ENCODE measurements at places on chromosomes 12 and 14.

DNA sequence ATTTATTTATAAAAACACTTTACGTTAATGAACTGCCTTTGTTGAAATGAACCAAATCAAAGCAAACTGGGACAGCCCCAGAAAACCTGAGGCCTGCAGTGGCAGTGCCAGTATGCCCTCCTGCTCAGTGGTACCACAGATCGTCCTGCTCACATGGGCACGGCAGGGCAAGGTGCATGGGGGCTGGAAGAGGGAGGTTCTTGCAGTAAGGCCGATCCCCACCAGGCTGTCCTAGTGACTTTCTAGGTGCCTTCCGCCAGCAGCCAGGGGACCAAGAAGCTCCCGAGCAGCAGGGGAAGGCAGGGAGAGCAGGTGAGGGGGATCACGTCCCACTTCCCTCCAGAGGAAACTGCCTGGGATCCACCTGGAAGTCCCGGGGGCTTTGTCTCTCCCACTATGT is 63.9 kb downstream of the TESC start:
- no peak for DNase-seq

DNA sequence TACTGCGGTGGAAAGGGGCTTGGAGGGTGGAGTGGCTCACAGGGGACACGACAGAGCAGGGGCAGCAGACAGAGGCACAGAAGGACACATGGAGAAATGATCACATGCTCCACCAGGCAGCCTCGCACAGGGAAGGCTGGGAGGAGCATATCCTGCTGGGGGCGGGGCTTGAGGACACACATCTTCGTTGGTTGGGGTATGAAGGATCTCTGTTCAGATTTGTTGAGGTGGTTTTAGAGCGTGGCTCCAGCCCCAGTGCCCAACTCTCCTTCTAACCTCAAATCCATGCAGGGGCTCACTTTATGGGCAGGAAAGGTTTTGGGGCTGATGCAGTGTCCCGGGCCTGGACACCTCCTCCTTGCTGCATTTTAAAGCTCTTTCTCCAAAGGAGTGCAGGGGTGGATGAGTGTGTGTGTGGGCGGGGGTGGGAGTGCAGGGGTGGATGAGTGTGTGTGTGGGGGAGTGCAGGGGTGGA is 733 bp upstream of the P3H3 start:
- peak; percentile 20 for DNase-seq

DNA sequence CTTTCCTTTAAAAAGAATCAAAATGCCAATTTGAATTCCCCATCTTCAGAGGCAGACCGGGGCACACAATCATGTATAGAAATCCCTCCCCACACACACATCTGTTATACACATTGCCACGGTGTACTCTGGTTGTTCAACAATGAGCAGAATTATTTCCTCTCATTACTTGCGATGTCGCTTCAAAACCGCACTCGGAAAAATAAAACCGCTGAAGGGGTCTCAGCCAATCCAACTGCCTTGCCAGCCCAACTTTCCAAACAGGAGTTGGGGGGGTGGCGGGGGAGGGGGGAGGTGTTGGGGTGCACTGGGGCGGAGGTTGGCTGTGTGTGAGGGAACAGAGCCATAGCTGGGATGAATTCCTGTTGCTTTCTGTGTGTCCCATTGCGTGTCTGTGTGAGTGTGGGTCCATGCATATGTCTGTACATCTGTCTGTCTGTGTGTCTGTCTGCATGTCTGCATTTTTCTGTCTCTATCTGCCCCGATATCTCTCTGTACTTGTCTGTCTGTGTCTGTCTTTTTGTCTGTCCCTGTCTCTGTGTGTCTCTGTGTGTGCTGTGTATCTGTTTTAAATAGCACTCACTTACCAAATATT is 163.6 kb upstream of the TBX3 start:
- no peak for DNase-seq

DNA sequence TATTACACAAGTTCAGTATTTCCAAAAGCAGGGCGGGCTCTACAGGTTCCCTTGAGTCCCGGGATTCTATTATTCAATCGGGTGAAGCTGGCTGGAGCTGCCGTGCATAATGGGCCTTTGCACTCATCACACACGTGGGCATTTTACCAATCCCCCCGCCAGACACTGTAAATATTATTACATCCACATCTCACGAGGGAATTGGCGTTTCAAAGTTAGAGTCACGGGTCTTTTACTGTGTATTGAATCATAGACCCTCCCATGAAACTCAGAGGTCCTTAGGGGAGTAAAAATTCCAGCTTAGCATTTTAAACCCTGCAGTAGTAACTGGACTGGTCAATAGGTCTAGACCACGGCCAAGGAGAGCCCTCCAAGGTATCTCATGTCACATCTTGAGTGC is 70.3 kb downstream of the MAP1LC3B2 start:
- no peak for DNase-seq

- DNase-seq: no peak
Observed at GRCh38 chr12:31298922-31299321, 27.0 kb downstream of the SINHCAF start.

DNA sequence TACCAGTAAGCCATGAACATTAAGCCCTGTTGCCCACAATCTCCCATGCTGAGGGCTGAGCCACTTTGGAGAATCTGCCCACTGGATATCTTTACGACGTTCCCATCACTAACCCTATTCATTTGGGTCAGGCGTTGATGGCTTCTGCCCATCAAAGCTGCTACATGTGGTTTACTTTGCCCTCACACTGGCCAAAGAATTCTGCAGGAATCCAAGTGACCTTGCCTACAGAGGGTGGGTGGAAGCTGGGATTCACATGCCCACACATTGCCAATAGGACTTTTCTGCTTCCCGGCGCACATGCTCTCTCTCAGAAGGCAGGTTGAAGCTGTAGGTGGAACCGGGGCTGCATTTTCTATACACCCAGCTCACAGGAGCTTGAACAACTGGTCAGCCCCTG is 28.3 kb downstream of the OAS2 start:
- no peak for DNase-seq

- no peak for DNase-seq
Observed at GRCh38 chr12:1620092-1620491, 8.9 kb upstream of the WNT5B start.

GRCh38 chr14:38211255-38211735 is 3.6 kb downstream of the SSTR1 start:
- DNase-seq: no peak

DNA sequence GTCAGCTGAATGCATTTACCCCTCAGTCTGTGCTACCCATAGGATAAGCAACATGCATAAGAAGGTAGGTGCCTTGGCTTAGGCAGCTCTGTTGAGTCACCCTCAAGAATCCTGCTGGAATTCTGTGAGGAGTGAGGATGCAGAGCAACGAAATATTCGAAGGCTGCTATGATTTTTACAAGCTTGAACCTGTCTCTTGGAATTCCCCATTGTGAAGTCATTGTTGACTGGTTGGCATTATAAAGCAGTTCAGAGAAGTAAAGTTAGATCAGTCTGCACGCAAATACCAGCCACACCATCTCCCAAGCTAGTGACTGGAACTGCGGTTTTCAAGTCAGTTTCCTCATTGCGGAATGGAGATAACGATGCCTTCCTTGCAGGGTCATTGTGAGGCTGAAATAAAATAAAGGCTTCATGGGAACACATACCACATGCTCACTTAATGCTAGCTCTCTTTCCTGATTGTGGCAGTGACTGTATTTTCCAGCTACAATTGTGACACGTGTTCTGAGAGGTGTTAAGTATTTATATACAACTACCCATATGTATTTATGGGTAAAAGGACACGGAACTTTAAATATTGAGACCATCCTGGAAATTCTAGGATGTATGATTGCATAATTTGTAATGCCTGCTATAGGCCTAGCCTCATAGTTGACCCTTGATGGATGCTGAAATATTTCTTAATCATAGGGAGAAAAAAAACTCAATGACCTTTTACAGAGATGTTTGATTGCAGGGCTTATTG is 96.7 kb downstream of the ETV6 start:
- no peak for DNase-seq

DNA sequence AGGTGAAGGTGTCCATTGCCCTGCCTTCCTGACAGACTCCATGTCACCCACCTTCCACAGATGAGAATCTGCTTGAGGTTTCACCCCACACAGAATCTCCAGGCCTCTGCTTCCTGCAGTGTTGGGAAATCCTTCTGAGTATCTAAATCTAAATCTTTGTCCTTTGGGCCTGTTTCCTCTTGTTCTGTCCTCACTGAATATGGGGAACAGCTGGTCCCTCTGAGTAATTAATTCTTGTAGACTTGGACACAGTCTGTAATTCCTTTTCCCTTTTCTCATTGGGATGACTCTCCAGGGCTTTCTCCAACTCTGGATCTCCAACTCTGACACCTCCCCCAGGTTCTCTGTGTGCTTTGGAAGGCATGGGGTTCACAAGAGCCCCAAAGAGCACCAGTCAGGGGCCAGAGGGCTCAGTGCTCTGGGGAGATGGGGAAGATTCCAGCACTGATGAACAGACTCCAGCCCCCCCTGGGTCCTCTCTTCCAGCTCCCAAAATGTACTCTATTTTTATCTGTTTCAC is 2.3 kb upstream of the ACVRL1 start:
- DNase-seq: no peak

- DNase-seq: peak; percentile 42
Observed at GRCh38 chr12:57214398-57214781, 2.2 kb upstream of the NXPH4 start.

DNA sequence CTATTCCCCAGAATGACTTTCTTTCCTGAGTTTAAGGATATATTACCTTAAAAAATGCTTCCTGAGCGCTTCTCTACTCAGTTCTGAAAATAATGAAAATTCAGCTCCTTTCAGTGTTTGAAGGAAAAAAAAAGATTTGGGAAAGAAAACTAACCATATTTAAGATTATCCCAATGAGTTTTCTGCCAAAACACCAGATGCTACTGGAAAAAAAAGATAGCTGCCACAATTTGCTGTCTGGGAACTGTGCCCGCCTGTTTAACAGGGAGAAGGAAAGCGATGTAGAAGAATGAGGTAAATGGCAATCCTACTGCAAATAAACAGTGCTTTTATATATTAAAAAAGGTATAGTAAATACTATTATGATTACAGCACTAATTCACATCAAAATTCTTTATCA is 367.6 kb upstream of the PRICKLE1 start:
- DNase-seq: no peak

DNA sequence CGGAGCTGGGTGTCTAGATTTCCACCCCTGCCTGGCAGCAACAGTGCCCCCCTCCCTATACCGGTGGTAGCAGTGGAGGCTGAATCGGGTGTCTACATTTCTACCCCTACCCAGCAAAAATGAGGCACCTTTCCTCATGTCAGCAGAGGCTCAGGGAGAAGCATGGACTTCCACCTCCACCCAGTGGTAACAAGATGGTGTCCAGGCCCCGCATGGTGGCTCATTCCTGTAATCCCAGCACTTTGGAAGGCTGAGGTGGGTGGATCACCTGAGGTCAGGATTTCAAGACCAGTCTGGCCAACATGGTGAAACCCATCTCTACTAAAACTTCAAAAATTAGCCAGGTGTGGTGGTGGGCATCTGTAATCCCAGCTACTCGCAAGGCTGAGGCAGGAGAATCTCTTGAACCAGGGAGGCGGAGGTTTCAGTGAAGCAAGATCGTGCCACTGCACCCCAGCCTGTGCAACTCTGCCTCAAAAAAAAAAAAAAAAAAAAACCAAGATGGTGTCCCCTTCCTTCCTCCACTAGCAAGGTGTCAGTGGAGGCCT is 35.5 kb upstream of the OR5AU1 start:
- no peak for DNase-seq

- no peak for DNase-seq
Observed at GRCh38 chr14:103543721-103544387, 14.9 kb downstream of the TRMT61A start.

DNA sequence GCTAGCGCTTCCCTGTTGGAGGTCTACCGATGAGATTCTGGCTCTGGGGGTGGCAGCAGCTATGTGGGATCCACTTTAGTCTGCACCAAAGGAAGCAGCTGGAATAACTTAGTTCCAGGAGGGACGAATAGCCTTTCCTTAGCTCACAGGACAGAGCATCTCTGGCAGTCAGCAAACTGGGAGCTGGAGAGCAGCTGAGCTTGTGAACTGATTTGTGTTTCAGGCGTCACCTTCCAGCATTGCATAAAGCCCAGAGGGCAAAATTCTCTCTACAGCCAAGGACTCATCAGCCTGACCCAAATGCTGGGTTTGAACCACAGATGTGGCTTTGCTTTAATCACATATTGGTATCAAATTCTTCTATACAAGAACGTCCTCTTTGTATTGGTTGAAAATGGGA is 81.9 kb upstream of the PELI2 start:
- DNase-seq: no peak

- DNase-seq: no peak
Observed at GRCh38 chr14:106187216-106187615, 660.8 kb downstream of the TMEM121 start.

DNA sequence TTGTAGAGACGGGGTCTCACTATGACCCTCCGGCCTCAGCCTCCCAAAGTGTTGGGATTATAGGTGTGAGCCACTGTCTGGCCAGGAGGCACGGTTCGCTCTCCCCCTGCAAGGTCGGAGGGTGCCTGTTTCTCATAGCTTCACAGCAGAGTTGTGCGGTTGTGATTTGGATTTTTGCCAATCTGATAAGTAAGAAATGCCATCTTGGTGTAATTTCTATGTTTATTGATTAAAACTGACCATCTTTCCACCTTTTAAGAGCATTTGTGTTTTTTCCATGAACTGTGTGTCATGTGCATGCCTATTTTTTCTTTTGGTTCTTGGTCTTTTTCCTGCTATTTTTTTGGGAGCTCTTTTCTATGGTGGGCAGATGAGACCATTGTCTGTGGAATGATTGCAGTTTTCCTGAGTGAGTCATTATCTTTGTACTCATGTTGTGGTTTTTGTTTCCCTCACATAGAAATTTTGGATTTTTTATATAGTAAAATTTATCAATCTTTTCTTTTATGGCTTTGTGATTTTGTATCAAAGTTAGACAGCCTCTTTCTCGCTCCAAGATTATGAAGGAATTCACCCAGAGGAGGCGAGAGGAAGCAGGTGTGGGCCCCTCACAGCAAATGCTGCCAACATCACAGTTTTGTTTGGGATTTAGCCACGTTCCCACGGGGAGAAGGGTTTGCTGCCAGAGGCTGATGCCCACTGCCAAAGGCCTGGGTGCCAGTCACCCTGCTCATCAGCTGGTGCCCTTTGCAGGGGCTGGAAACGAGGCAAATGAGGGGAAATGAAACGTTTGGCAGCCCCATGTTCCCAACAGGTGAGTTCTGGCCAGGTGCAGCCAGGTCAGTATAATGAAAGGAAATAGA is 47.2 kb downstream of the RFX4 start:
- no peak for DNase-seq

GRCh38 chr12:24228371-24228770 is 278.9 kb upstream of the SOX5 start:
- no peak for DNase-seq

GRCh38 chr12:1839956-1840951 is 19.9 kb downstream of the LRTM2 start:
- DNase-seq: no peak

GRCh38 chr14:63996016-63996415 is 143.2 kb downstream of the SYNE2 start:
- no peak for DNase-seq

GRCh38 chr12:48183876-48184548 is 568 bp downstream of the CCDC184 start:
- DNase-seq: no peak

DNA sequence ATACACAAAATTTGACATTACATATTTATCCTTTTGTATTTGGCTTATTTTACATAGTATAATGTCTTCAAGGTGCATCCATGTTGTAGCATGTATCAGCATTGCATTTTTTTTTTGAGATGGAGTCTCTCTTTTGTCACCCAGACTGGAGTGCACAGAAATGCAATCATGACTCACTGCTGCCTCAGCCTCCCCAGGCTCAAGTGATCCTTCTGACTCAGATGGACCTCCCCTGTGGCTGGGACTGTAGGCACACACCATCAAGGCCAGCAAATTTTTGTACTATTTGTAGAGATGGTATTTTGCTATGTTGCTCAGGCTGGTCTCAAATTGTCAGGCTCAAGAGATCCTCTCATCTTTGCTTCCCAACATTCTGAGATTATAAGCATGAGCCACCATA is 214.4 kb upstream of the ALG10B start:
- no peak for DNase-seq
